Aorta (tissue), 5 donors: ENCODE measurements at places on chromosomes 4 and X.

GRCh38 chrX:105502336-105502735 is 281.8 kb upstream of the TEX13A start:
- no peak for DNase-seq

DNA sequence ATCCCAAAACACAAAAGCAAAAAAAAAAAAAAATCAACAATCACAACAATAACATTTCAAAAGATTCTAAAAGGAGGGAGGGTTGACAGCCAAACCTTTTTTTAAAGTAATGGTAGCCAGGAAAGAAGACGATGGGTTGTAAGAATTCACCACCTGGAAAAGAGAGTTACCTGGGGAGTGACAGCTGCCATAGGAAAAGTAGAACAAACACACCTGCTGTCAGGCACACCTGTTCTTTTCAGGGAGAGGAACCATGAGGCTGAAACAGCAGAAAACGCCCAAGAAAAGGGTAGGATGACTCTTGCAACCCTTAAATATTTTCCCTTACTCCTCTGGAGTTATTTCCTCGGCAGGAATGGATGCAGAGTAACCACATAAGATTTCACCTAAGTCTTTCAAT is 388.4 kb upstream of the TEX13C start:
- no peak for DNase-seq

- no peak for DNase-seq
These were observed 56.4 kb upstream of the VEGFC start for GRCh38 chr4:176849076-176849475.

- no peak for DNase-seq
These were observed 204.3 kb downstream of the PCDH7 start for GRCh38 chr4:30924495-30924894.

- DNase-seq = no peak
These were observed 195.3 kb downstream of the QDPR start for GRCh38 chr4:17316566-17316965.

DNA sequence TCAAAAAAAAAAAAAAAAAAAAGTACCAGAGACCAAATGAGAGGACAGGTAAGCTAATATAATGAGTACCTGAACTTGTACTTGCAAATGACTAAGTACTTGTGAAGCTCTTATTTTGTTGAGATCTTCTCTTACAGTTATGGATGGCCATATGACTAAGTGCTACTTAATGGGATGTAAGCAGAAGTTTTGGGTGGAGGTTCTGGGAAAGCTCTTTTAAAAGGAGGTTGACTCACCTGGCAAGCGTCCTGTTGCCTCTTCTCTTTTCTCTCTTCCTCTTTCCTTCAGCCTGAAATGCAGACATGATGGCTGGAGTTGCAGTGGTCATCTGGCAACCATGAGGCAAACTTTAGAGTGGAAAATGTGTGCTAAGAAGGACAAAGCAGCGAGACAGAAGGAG is 36.9 kb upstream of the MED14 start:
- no peak for DNase-seq

DNA sequence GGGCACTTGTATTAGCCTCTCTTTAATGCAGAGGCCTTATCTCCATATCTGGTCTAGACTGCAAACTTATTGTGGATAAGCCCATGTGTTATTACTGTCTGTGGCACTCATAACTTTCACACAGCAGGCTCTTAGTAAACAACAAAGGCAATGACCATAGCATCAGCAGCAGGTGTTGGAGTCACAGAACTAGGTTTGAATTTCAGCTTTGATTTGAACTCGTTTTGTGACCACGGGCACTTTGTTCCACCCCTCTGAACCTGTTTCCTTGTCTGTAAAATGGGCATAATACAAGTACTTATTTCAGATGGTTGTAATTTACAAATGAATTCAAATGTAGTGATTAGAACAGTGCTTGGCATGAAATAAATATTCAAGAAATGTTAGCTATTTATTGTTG is 121.8 kb upstream of the C1GALT1C1 start:
- DNase-seq = no peak

- no peak for DNase-seq
These were observed 81.5 kb downstream of the FAM193A start for GRCh38 chr4:2617955-2618354.
